ENCODE measurements at places on chromosomes 16 and 17.

DNA sequence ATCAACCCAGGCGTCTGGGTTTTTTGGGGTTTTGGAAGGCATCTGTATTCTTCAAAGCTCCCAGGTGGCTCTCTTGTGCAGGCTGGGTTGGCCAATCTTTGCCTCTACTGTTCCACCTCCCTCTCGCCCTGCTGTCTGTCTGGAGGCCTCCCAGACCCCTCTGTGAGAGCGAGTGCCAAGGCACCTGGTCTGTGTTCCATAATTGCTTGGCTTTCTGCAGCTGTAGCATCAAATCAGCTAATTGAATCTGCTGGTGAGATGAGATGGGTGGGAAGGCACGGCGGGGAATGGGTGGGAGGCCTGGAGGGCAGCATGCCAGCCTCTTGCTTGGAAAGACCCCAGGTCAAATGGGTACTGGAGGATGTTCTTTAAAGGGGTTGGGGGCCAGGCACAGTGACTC, 52.5 kb upstream of the CLEC19A start:
- no peak for DNase-seq

GRCh38 chr17:3762922-3763776, 37.8 kb downstream of the ITGAE start:
- DNase-seq = peak; percentile 78

DNA sequence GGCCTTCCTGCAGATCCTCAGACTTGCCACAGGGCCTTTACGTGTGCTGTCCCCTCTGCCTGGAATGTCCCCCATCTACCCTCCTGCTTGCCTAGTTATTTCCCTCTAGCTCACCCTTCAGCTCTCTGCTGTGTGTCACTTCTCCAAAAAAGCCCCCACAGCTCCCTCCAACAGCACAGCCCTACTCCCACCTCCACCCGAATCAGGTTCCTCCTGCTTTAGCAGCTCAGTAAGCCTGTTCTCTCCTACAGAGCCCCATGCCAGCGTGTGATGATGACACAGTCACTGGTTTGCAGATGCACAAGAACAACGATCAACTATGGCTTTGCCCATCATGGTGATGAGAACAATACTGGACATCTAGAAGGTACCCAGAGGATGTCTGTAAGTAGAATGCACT, 7.1 kb upstream of the SAMD14 start:
- DNase-seq = no peak

DNA sequence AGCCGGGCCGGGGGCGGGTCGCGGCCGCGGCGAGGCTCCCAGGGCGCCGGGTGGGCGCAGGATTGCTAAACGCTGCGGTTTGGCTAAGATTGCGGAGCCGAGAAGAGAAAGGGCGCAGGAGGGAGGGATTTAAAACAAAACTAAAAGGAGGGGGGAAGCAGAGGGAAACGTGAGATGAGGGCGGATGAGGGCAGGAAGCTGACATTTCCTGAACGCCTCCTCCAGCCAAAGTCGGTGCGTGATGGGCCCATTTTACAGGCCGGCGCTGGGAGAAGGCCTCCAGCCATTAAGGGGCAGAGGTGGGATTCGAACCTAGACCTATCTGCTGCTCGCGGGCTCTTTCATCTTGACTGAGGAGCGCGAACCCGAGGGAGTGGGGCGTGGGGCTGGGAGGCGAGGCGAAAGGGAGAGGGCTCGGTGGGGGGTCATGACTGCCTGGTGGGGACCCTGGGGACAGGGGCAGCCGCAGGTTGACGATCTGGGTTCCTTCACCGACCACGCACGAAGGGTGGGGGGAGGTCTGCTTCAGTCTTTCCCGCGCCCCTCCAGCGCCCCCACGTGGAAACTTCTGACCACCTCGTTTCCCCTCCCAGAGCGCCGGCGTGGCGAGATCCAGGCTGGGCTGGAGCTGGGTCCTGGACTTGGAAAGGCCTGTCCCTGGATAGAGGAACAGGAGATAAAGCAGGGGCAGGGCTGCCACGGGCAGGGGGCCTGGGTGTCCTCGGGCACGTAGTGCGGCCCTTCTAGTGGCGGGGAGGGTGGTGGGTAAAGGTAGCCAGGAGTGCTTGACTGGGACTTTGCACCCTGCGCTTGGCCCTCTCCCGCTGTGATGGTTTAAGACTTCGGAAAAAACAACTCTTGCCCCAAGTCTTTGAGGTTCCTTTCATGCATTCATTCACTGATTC, 3.8 kb upstream of the TAC4 start:
- peak; percentile 57 for DNase-seq

All from CD4-positive, alpha-beta T cell treated with Interleukin-15 for 4 hours (primary cell).